KBM-7 (cell line): ENCODE measurements at places on chromosomes 12 and 14.

- DNase-seq: peak; percentile 37
Measured at GRCh38 chr14:105093038-105093430, 27.8 kb upstream of the GPR132 start.

DNA sequence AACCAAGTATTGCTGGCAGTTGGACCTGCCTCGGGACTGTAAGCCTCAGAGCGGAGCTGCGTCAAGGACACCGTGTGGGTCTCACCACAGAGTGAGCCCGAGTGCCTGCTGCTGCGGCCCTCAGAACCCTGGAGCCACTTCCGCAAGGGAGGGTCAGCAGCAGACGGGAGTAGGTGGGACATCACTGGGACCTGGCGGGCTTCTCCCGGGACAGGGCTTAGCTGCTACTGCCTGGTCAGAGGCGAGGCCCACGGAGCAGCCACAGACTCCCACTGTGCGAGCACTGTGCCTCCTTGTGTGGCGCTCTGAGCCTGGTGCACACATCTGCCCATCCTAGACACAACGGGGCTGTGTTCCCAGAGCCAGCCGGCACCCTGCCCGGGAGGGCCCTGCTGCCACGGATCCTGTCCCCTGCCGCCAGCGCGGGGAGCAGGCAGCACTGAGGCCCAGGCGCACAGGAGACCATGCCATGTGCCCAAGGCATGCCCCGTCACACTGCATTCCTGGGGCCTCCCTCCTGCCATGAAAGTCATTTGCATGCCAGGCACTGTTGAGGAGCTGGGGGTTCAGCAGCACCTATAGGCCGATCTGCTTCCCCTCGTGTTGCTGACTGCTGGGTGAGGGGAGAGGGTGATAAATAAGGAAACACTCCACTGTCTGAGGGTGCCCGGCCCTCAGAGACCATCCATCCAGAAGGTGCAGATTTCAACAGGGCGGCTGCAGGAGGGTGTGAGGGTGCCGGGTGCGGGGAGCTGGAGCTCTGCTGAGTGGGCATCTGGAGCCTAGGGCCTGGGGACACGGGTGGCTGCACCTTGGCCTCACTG is 10.0 kb downstream of the HIP1R start:
- no peak for DNase-seq

GRCh38 chr12:122983789-122984515 is 3.5 kb downstream of the ARL6IP4 start:
- peak; percentile 19 for DNase-seq

GRCh38 chr12:104219361-104219892 is 3.8 kb downstream of the TXNRD1 start:
- peak; percentile 64 for DNase-seq

- DNase-seq: peak; percentile 96
Measured at GRCh38 chr12:94244165-94245133, 96.1 kb downstream of the PLXNC1 start.

- DNase-seq: no peak
Measured at GRCh38 chr12:2642176-2642892, 152.4 kb upstream of the FKBP4 start.

DNA sequence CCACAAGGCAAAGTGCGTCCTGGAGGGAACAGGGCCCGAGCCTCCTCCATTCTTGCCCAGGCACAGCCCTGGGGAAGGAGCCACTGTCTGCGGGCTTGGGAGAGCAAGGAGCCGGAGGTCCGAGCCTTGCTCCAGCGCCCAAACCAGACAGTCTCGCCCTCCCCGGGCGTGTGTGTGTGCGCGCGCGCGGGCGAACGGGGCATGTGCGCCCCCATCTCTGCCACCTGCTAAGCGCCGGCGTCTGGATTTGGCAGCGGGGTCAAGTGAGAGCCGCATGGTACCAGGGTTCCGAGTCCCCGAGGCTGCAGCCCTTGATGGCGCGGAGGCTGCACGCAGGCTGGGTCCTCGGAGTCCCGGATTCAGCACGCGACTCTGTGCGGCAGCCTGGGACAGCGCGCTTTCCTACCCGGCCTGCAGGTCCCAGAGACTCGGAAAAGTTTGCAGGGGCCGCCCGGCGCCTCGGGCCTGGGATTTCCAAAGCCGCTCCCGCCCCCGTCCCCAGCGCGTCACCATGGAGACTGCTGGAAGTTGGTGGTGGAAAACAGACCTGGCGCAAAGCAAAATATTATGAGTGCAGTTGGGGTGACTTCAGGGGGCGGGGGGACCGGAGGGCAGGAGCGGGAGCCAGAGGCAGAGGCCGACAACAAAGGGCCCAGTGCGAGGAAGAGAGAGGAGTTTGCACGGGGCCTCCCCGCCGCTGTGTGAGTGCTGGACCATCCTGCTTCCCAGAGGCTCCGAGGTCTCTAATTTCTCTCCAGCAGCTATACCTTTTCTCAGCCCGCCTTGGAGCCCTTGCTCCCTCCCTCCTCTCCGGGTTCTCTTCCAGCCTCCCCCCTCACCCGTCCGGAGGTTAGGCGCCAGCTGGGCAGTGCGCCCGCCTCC is 4.2 kb downstream of the RFX4 start:
- no peak for DNase-seq

DNA sequence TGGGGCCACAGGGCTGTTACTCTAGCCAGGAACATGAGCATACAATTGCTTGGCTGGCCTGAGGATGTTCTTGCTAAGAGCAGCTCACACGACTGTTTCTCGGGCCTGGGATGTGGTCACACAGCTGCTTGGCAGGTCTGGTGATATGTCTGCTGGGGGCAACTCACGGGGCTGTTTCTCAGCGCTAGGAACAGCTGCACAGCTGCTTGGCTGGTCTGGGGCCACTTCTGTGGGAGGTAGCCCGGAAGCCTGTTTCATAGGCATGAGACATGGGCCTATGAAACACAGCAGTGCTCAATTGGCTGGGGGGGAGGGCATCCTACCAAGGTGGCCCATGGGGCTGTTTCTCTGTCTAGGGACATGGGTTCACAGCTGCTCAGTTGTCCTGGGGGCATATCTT is 73.4 kb upstream of the DDHD1 start:
- DNase-seq: no peak

- no peak for DNase-seq
Measured at GRCh38 chr12:78886719-78887407, 22.3 kb downstream of the SYT1 start.

- no peak for DNase-seq
Measured at GRCh38 chr14:68814238-68814538, 21.3 kb upstream of the ZFP36L1 start.
